ENCODE measurements at places on chromosomes 13 and 19. TPM values are rescaled to one million over a fixed set of nuclear protein-coding genes. Genes with fewer than 3 reads are reported as not detected.

Gene KCNK6
- 10.2 TPM for total RNA-seq

Gene MIR17HG
- 13.1 TPM for total RNA-seq

Gene CEACAM6
- not detected for total RNA-seq

Gene ATXN8OS
- total RNA-seq: not detected

Gene PLK5
- not detected for total RNA-seq

Gene LCP1
- not detected for total RNA-seq

Gene FAM216B
- total RNA-seq: not detected

Gene CEACAM20
- total RNA-seq: not detected

Gene CEBPA
- 0.19 TPM for total RNA-seq

Gene GRIN3B
- total RNA-seq: 0.28 TPM

Gene PEX11G
- 2.3 TPM for total RNA-seq

Gene LGALS4
- total RNA-seq: not detected

Gene ZNF320
- 9.3 TPM for total RNA-seq

Gene MAP4K1
- total RNA-seq: not detected

Gene TSC22D1
- 76.4 TPM for total RNA-seq

Gene TEKTIP1
- total RNA-seq: not detected

Gene DNASE2
- total RNA-seq: 23.3 TPM

Gene ANKRD24
- 0.68 TPM for total RNA-seq

Gene PCDH17
- total RNA-seq: 1.6 TPM

Gene LILRA2
- total RNA-seq: not detected

Gene EDDM13
- 0.79 TPM for total RNA-seq

Gene SHD
- not detected for total RNA-seq

Gene CAPN12
- not detected for total RNA-seq

Gene KASH5
- total RNA-seq: not detected

Gene SYNGR4
- total RNA-seq: not detected

Gene TTYH1
- not detected for total RNA-seq

Gene TTC9B
- total RNA-seq: not detected

Gene SHISA7
- not detected for total RNA-seq
